ENCODE measurements at places on chromosomes 5 and 9.

- no peak for DNase-seq
These were observed 535.9 kb downstream of the DNAH5 start for GRCh38 chr5:13408616-13409015.

DNA sequence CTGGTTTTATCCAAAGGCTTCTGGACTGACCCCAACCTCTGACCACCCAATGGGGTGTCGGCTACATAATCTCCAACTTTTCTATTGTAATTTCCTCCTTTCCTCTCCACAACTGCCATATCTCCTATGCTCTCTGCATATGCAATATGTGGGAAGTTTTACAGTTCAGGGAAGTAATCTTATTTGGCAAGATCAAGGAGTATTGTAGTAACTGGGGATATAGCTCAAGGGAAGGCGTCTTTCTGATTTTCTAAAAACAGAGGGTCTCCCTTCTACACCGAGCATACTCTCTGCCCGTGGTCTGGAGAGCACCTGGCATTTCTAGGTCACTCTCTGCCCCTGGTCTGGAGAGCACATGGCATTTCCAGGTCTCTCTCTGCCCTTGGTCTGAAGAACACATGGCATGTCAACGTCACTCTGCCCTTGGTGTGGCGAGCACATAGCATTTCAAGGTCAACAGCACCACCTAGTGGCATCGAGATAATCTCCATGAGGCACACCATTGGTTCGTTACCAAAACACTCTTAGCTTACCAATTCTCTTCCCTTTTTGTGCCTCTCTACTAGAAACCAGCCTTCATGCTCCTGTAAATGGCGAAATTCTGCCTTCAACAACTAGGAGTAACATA lies 616.4 kb upstream of the NUDT12 start:
- DNase-seq, result peak; percentile 32

GRCh38 chr5:154044581-154044980 lies 5.8 kb downstream of the MFAP3 start:
- no peak for DNase-seq

DNA sequence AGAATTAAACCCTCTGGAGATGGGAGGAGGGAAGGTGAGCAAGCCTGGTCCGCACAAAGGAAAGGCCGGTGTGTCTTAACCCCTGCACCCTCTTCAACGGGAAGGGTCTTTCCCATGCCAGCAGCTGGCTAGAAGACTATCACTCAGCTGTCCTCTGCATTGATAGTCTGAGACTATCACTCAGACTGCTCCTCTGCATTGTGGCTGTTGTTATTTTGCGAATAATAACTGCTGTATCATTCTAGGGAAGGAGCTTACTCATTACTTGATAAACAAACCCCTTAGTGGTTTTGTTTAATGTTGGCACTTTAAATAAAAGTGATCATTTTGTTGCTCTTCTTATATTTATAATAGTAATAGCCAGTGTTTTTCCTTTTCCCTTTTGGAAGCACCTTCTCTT lies 8.1 kb downstream of the TRIP13 start:
- DNase-seq, result no peak

DNA sequence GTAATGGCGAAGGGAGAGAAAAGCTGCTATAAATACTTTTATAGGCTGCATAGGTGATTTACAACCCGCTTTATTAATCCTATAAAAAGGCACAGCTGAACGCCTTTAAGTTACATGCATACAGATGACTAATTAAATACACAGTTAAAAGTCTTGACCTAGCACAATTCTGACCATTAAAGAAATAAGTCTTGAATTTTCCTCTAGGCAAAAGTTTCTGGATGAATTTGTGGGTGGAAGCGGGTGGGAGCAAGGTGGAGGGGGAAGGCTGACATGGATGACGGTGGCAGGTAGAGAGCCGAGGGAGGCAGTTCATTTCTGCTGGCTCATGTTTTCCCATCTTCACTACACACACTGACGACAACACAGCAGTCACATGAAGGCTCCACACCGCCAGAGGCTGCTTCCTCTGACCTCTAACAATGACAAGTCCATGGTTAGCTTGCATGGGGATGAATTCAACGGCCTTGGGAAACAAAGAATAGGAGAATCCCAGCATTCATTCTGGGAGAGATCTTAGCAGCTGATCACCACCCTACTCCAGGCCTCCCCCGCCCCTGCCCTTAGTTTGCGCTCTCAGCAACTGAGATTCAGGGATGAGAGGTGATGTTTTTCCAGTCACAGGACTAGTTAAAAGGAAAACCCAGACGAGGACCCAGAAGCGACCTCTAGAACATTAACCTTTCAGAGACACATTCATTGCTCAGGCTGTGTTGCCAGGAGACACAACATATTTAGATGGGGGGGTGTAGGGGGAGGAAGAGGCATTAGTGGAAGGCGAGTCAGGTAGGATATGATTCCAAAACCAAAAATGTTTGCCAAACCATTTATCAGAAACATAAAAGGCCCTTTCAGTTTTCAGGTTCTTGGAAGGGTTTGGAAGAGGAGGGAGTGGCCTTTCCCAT lies 329.3 kb downstream of the PIK3R1 start:
- DNase-seq, result peak; percentile 13

GRCh38 chr5:12883395-12883794 lies 979.1 kb upstream of the CTNND2 start:
- DNase-seq, result no peak

DNA sequence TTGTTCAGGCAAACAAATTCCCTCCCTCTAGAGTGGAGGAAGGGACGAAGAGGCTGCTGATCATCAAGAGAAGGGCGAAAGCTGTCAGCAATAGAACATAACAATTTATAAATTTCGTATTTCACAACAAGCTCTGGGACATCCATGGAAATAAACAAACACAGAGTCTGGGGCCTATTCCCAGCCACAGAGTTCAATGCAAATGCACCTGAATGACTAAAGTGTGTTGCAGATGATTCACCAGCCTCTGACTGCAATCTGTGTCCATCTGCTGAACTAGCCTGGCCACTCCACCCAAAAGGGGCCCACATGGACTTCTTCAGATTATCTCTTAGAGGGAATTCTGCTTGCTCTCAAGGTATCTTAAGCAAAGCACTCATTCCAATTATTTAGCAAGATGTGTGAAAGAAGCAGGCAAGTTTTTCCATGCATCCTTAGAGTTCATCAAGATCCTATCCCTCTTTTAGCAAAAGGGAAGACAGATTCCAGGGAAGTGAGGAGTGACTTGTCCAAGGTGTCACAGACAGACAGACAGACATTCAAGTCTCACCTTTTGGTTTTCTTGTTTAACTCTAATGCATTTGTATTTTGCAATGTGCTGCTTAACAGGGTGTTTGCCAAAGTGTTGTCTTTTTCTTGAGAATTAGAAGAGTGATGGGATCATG lies 307.8 kb upstream of the PAPPA start:
- DNase-seq, result no peak

GRCh38 chr5:2213121-2213730 lies 330.5 kb upstream of the IRX4 start:
- no peak for DNase-seq

GRCh38 chr5:158751961-158752655 lies 347.6 kb downstream of the EBF1 start:
- DNase-seq, result no peak

DNA sequence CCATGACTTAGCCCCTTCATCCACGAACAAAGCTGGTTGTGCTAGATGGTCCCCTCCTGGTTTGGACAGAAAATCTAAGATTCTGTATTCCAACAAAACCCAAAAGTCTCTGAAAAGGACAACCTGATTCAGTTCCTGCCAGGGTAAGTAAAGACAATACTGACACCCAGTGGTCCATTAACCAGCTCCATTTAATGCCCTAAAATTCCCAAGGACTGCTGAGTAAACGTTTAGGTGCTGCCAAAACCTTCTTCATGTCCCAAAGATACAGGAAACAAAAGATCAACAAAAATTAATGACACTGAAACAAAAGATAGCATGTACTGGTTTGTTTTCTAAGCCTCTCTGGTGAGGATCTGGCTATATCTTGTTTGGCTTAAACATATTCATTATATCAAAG lies 25.3 kb upstream of the PPP1R2B start:
- DNase-seq, result no peak

- no peak for DNase-seq
These were observed 160.0 kb downstream of the PRR16 start for GRCh38 chr5:120624021-120624563.

- DNase-seq, result no peak
These were observed 3.6 kb downstream of the ERGIC1 start for GRCh38 chr5:172837640-172838039.

GRCh38 chr5:155954701-155955445 lies 372.1 kb upstream of the SGCD start:
- no peak for DNase-seq

GRCh38 chr9:93968451-93969327 lies 13.5 kb upstream of the BARX1 start:
- no peak for DNase-seq

- DNase-seq, result no peak
These were observed 32.2 kb upstream of the TGFBI start for GRCh38 chr5:135996611-135997010.

DNA sequence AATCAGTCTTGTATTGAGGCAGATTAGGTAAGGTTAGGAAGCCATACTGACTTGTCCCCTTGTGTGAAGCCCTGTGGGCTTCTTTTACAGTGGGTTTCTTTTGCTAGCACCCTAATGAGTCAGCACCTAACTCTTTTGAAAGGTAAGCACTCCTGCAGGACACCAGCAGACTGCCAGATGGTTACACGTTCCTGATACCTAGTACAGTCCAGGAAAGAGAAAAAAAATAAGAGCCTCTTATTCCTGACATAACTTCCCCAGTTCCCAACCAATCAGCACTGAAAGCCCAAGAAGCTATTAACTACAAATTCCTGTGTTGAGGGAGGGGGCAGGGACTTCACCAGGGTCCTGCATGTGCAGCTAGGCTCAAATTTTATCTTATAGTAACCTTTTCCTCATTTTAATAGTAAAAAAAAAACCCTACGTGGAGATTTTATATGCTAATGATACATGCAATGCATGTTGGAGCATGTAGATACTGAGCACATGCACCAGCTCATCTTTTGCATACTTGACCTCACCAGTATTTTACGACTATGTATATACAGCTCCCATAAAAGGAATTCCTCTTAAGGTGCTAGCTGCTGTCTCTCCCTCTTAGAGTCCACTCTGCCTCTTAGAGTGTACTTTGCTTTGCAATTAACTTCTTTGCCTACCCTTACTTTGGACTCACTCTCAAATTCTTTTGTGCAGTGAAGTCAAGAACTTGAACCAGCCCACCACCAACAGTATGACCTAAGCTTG lies 84.7 kb upstream of the RORB start:
- DNase-seq, result no peak

GRCh38 chr5:96752341-96753016 lies 55.3 kb downstream of the ERAP1 start:
- peak; percentile 69 for DNase-seq

GRCh38 chr9:121564504-121565260 lies 65.0 kb upstream of the GGTA1 start:
- no peak for DNase-seq

GRCh38 chr5:177495243-177496060 lies 2.0 kb downstream of the PDLIM7 start:
- peak; percentile 93 for DNase-seq

GRCh38 chr5:43096916-43097315 lies 23.8 kb upstream of the ZNF131 start:
- DNase-seq, result no peak

GRCh38 chr5:157126-157715 lies 34.1 kb upstream of the LRRC14B start:
- DNase-seq, result no peak

- DNase-seq, result peak; percentile 26
These were observed 181.1 kb upstream of the SPEF2 start for GRCh38 chr5:35436400-35437057.

GRCh38 chr5:159359408-159359807 lies 29.1 kb upstream of the IL12B start:
- DNase-seq, result no peak

GRCh38 chr9:136059851-136060670 lies 35.0 kb downstream of the NACC2 start:
- DNase-seq, result no peak

DNA sequence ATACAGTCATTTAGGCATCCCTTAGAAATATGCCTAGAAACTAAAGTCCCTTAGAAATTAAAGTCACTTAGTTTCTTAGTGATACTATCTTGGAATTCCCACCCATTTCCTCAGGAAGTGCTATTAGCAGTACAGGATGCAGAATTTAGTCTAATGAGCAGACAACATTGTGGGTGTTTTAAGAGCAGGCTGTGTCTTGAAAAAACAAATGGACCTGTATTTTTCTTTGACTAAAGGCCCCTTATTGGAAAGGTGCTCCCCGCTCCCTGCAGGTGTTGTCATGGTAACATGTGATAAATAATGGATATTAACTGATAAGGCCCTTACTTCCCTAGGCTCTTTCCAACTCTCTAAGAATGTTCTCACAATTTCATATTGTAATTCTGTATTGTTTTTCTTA lies 38.8 kb upstream of the STARD4 start:
- peak; percentile 71 for DNase-seq

- no peak for DNase-seq
These were observed 53.6 kb downstream of the FER start for GRCh38 chr5:108801301-108801700.

DNA sequence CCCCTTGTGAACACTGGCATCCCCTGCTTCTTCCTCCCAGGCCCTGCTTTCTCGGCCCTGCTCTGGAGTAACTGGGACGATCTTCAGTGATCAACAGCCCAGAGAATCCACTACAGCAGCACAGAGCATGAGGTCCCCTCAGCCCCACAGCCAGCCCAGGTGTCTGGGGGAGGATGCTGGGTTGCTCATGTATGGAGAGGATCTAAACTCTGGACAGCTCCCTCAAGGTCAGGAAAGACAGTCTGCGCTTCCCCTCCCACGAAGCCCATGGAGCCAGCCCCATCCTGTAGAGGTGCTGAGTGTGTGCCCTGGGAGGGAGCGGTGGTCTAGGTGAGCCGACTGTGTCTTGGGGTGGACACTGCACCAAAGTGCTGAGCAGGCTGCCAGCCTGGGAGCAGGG lies 190.2 kb downstream of the GABBR2 start:
- DNase-seq, result no peak

DNA sequence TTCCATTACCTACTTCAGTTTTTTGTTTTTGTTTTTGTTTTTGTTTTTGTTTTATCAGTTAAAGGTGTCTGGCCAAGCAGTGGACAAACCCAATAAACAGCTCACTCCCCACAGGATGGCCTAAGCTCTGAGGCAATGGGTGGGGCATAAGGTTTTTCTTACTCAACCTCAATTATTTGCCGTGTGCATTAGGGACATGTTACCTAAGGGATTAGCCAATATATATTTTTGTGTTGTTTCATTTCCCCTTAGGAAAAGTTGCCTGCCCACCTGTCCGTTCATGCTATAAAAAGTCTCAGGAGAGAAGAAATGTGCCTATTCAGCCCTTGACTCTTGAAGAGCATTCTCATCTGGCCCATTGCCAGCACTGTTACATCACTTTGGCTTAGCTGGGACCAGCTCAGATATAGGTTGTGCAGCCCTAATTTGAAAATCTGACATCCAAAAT lies 7.3 kb downstream of the SH3RF2 start:
- no peak for DNase-seq

- DNase-seq, result peak; percentile 54
These were observed 66.4 kb downstream of the RETREG1 start for GRCh38 chr5:16550316-16550952.

DNA sequence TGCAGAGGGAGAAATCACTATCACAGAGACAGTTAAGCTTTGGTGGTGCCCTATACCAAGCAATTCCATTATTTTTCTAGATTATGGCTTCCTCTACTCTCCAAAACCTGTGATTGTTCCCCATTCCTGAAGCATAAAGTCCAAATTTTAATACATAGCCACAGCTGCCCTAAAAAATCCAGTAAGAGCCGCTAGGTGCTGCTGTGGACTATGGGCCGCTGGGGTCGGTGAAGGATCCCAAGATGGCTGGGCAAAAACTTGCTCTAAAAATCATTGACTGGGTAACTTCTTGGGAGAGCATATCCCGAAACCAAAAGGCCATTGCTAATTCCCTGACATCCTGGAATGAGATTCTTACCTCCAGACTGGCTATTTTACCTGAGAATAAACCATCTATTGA lies 245.3 kb downstream of the NFIB start:
- DNase-seq, result no peak

All from kidney capillary endothelial cell (primary cell).